ENCODE measurements at places on chromosomes 7 and 10.

- no peak for DNase-seq
Observed at GRCh38 chr7:147570390-147570789, 1020.2 kb upstream of the C7orf33 start.

GRCh38 chr7:95777269-95777668, 4.9 kb downstream of the DYNC1I1 start:
- DNase-seq, result no peak

DNA sequence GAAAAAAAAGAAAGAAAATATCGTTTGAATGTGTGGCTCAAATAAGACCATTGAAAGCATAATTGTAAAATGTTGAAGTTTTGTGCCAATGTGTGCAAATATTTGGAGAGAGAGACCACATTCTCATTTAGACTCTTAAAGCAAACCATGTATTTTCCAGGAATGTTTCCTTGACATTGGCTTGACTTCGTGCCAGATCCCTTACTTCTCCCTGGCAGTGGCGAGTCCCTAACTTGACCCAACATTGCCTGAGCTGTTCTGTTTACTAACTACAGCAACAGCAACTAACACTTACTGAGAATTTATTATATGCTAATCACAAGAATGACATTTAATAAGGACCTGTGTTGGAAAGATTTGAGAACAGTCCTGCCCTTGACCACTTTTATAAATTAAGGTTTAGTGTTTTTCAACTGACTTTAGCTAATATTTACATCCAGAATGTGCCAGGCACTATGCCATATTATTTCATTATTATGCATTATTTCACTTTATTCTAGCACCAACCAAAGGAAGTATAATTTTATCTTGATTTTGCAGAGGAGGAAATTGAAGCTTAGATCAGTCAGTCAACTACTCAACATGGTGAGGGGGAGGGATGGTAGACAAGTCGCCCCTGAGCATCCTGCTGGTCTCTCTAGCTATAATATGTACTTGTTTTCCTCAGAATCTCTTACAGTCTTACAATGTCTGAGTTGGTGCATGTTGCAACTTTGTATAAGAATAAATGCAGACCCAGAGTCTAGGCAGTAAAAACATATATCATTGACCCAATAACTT, 29.7 kb downstream of the ZNF467 start:
- DNase-seq, result no peak

GRCh38 chr10:6275022-6275997, 72.6 kb downstream of the PFKFB3 start:
- peak; percentile 81 for DNase-seq

GRCh38 chr7:90677486-90678404, 81.6 kb downstream of the CDK14 start:
- DNase-seq, result peak; percentile 31

GRCh38 chr7:137316648-137317353, 26.7 kb downstream of the PTN start:
- DNase-seq, result no peak

DNA sequence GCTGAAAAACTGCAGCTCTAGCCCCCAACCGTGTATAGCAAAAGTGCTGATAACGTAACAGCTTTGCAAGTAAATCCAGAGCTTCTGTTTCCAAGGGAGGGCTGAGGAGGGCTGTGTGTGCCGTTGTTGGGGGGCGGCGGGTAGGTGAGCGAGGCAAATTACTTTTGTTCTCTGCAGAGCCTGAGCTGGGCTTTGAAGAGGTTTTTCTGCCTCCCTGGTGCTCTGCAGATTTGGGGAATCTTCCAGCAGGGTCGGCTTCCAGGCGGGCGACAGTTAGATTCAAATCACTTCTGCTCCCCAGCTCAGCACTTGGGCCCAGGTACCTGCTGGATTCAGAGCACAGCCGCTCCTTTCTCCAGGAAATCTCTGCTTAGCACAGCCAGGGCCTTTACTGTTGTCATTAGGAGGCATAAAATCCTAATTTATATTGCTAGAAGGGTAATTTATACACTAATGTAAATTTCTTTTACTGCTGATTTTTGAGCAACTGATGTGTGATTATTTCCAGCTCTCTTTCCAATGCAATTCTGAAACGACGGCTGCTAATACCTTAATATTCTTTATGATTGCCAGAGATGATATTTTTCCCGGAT, 442.4 kb downstream of the TYW1 start:
- no peak for DNase-seq

- peak; percentile 22 for DNase-seq
Observed at GRCh38 chr7:74283858-74284447, 5.3 kb upstream of the CLIP2 start.

GRCh38 chr7:116702046-116702785, 30.2 kb downstream of the MET start:
- DNase-seq, result no peak

DNA sequence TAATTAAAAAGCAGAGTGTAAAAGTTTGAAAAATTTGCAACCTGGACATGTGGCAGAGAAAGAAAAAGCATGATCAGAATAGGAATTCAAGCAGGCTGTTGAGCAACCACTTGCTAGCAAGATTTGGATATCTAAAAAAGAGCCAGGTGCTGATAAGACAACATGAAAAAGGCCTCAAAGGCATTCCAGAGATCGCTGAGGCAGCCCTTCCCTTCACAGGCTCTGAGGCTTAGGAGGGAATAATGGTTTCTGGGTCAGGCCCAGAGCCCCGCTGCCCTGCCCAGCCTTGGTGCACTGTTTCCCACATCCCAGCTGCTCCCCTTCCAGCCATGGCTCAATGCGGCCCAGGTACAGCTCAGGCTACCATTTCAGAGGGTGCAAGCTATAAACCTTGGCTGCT, 64.1 kb upstream of the EEPD1 start:
- no peak for DNase-seq

DNA sequence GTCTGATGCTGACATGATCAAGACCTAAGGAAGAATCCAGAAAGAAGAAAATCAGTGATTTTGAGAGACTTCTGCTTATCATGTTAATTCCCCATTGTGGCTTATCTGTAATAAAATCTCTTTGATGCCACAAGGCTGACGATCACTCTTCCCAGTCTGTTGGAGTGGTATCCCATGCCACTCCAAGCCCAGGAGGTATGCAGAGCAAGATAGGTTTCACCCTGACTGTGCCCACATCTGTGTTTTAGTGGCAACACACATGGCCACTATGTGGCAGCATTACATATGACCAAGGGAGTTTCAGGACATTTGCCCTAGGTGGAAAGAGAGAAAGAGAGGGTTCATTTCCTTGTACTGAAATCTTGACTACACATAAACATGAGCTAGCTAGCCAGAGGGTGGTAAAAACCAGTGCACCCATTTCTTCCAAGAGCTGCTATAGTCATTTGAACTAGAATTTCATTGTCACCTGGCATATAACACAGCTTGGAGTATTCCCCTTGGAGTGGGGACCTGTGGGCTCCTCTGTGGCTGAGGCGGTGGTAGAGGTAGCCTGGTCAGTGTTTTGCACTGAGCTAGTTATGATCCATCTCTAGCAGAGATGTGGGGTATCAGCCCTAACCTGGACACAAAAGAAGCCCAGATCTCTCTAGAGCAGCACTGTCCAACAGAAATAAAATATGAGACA, 20.8 kb downstream of the LAMB4 start:
- no peak for DNase-seq

DNA sequence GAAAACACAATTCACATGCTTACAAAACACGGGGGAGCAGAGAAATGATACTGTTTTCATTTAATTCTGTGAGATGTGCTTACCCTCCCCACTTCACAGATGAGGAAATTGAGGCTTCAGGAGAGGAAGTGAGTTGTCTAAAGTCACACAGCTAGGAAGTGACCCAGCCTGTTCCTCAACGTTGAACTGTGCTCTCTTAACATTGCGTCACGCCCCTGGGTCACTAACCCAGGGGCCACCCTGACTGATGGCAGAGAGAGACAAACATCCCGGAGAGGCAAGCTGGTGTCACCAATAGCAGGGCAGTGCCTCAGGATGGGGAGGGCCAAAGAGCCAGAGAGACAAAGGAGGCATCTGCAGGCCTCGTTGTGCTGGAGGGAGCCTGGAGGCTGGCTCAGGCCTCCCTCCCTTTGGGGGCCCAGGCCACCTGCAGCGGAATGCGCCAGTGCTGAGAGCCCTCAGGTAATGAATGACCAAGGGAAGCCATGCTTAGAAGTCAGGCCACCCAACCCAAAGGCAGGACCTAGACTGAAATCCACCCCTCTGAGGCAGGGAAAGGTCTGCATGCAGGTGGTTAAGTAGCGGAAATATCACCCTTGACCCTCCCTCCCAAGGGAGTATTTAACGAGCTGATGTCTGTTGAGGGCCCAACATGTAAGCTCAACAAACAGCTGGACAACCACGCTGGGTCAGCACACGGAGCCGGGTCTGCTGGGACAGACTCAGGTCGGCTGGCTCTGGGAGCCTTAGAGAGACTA, 81.3 kb downstream of the C10orf105 start:
- DNase-seq, result peak; percentile 75

- DNase-seq, result no peak
Observed at GRCh38 chr10:90732581-90732980, 125.3 kb downstream of the HTR7 start.

GRCh38 chr10:44339218-44339617, 45.7 kb downstream of the CXCL12 start:
- no peak for DNase-seq
